SJSA1 (cell line): ENCODE measurements at places on chromosomes 4 and X.

DNA sequence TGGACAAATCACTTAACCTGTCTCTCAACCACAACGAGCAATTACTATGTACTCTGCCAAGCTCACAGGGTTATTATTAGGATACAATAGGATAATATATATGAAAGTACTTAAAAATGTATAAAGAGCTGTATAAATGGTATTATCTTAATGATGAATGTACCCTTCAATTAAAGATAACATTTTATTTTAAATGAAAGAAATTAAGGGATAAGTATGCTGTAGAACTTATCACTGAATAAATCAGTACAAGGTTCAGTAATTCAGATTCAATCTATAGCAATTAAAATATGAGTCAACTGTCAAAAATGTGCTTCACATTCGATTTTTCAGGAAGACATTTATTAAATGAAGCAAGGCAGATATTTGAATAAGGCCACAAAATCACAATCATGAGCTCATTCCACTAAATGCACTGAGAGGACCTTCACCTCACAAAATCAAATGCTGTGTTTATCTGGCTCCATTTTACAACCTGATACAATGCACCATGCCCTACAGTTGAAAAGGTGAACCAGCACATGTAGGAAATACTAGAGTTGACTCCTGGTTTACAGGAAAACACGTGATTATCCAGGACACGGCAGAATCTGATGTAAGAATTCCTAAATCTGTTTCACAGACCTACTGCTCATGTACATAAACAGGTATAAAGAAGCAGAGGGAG, 4.4 kb downstream of the LRCH2 start:
- no peak overlapping the region for H3K4me3 ChIP-seq
- no peaks in the 10 kb centered on the region for H3K27me3 ChIP-seq
- no peak for DNase-seq
- no peak overlapping the region for H3K27ac ChIP-seq

GRCh38 chrX:120310861-120311726, at the start of gene TMEM255A:
Gene TMEM255A (minus strand): TSS chrX:120311461. CDS start chrX:120311309, 152 bp downstream.
- H3K36me3 ChIP-seq, result no peaks in the 10 kb centered on the region
- no peak within 1 kb of the TSS for H3K27ac ChIP-seq
- H3K4me1 ChIP-seq, result peaks cover under 1% of the 10 kb centered on the region; the same call in 1 of the 2 replicates
- peak within 1 kb of the TSS; percentile 21 for H3K4me3 ChIP-seq
- DNase-seq, result no peak

DNA sequence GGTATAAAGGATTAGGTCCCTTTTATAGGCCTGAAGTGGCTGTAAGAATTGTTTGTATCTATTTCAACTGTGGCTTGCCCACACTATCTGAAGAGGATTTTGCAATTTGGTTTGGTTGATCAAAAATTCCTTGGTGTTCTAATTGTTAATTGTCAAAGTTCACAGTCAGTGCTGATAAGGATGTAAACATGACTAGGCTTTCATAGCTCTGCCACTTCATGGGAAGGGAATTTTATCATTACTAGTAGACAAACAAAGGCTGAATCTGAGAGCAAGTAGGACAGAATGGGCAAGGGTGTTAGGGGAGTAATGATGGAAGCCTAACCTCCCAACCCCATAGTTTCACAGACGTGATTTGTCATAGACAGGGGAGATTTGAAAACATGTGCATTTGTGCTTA, 1131.7 kb downstream of the SH3BGRL start:
- no peak overlapping the region for H3K4me3 ChIP-seq
- H3K36me3 ChIP-seq, result no peaks in the 10 kb centered on the region
- no peak for DNase-seq

GRCh38 chr4:26406346-26406975, 83.8 kb downstream of the CCKAR start:
- no peak overlapping the region for H3K4me3 ChIP-seq
- DNase-seq, result no peak
- peaks cover 11% of the 10 kb centered on the region for H3K36me3 ChIP-seq

DNA sequence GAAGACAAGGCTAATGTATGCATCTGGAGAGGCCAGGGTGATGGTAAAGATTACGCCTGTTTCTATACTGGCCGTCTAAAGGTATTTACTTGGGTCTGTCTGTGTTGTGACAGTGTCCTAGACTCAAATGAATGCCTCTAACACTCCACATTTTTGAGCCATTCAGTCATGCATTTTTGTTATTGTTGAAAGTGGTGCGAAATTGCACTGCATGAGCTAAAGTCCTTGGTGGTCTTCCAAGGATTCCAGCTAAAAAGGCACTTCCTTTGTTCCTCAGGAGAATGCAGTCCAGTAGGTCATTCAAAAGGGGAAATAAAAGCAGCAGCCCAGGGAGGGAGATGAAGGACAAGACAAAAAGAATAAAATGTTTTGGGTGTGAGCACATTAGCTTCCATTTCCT, 3.0 kb downstream of the GPC4 start:
- no peaks in the 10 kb centered on the region for H3K27me3 ChIP-seq
- peaks cover 39% of the 10 kb centered on the region for H3K36me3 ChIP-seq
- H3K4me3 ChIP-seq, result peak overlapping the region; percentile 80
- peak; percentile 66 for DNase-seq

DNA sequence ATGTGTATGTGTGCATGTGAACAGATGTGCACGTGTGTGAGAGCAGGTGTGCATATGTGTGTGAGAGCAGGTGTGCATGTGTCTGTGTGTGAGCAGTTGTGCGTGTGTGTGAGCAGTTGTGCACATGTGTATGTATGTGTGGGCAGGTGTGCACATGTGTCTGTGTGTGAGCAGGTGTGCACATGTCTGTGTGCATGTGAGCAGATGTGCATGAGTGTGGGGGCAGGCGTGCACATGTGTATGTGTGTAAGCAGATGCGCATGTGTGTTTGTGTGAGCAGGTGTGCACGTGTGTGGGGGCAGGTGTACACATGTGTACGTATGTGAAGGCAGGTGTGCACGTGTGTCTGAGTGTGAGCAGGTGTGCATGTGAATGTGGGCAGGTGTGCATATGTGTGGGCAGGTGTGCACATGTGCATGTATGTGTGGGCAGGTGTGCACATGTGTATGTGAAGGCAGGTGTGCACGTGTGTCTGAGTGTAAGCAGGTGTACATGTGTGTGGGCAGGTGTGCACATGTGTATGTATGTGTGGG, 66.5 kb upstream of the LRPAP1 start:
- no peak overlapping the region for H3K27ac ChIP-seq
- no peak for DNase-seq
- no peaks in the 10 kb centered on the region for H3K4me1 ChIP-seq
- H3K4me3 ChIP-seq, result no peak overlapping the region
- H3K36me3 ChIP-seq, result no peaks in the 10 kb centered on the region

DNA sequence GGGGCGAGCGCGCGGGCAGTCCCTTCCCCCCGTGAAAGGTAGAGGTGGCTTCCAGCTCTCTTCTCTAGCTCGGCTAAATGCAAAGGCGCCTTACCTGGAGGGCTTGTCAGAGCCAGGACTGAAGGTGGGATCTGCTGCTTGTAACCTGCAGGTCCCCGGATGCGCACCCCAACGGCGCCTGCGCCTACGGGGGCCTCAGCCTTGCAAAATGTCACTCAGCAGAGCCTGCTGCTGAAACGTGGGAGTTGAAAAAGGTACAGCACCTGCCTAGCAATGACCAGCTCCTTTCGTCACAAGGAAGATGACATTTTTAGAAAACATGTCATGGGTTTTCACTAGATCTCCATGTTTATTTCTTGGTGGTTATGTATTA, 583 bp downstream of the ABHD18 start:
- no peaks in the 10 kb centered on the region for H3K27me3 ChIP-seq
- H3K27ac ChIP-seq, result peak overlapping the region; percentile 37; the same call in 1 of the 2 replicates
- peaks cover 14% of the 10 kb centered on the region for H3K36me3 ChIP-seq
- H3K4me1 ChIP-seq, result peaks cover 5% of the 10 kb centered on the region

DNA sequence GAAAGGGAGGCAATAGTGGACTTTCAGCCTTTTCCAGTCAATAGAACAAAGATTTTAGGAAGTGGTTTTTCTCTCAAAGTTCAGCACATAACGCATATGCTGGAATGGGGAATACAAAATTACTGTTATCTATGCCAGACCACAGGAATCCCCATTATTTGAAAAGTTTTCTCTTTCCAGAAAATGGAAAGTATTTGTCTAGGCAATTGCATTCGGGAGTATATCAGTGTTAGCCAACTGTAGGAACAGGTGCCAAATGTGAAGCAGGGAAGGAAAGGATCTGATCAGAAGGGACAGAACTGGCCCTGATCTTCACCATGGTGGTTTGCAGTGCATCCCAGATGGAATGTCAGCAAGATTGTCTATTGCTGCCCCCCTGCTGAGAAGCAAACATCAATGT, 213.6 kb downstream of the CPE start:
- H3K4me3 ChIP-seq, result no peak overlapping the region
- no peak overlapping the region for H3K27ac ChIP-seq
- no peak for DNase-seq
- H3K36me3 ChIP-seq, result no peaks in the 10 kb centered on the region

- no peaks in the 10 kb centered on the region for H3K4me1 ChIP-seq
- no peak for DNase-seq
- no peak overlapping the region for H3K27ac ChIP-seq
- H3K27me3 ChIP-seq, result no peaks in the 10 kb centered on the region
These were observed 35.6 kb downstream of the DAPP1 start for GRCh38 chr4:99852199-99852749.

DNA sequence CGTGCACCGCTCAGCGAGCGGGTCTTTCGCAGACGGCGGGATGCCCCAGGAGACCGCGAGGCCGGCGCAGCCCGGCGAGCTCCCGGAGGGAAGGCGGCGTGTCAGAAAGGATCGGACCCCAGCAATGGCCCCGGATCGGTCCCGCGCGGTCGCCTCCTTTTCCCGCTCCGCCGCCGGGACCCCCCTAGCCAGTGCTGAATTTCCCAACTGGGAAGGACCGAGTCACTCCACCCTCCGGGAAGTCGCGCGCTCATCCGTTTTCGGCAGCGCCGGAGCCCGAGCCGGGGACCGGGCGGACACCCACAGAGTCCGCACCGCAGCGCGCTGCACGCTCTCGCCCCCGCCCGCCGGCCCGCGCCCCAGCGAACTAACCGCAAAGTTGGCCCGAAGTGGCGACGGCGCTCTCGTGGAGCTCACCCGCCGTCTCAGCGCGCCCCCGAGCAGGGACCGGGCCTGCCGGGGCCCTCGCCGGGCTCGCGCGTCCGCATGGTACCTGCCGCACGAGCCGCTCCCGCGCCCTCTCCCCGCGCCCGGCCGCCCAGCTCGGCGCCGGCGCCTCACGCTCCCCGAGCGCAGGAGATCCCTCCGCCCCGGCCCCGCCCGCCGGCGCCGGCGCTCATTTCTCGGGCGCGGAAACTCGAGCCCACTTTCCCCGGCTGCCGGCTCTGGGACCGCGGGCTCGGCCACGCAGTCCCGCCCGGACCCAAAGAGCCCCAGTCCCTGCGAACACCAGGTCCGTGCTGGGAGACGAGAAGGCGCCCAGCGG, at the start of gene FAT1:
FAT1 (minus strand) TSS at position 565 of the 766 bp plus-strand sequence. CDS start 14,029 bp downstream, outside the sequence.
- DNase-seq, result peak; percentile 62
- H3K27me3 ChIP-seq, result no peaks in the 10 kb centered on the region
- peaks cover 79% of the 10 kb centered on the region for H3K36me3 ChIP-seq
- H3K27ac ChIP-seq, result peak within 1 kb of the TSS; percentile 95

DNA sequence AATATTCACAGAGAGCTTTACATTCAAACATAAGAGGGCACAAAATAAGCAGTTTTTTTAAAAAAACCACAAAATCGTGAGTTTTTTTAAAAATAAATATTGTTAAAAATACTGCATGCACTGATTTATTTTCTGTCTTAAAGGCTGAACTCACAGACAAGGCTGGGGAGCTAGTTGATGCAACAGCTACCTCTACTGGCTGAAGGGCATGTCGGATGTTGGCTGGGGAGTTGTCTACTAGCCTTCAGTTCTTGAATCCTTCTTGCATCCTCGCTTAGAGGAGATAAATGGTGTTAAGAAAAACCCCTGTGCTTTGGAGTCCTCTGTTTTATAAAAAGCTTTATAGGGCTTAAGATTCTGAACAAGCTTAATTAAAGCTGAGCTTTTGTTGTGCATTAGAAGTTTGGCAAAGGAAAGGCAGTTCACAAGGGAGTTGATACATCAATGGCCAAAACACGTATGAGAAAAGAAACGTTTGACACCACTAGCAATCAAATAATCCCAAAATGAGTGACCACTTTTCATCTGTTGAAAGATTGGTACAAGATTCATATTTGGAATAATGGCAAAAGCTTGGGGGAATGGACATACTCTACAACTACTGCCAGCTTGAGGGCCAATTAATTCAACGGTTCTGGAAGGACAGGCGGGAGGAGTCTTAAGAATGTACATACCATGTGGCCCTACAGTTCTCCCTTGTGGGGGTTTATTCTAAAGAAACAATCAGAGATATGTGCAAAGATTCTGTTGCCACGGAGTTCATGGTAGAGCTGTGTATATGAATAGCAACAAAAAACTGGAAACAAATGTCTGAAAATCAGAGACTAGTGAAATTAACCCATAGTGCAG, 94.7 kb downstream of the SEL1L3 start:
- H3K4me3 ChIP-seq, result no peak overlapping the region
- H3K27me3 ChIP-seq, result no peaks in the 10 kb centered on the region
- no peaks in the 10 kb centered on the region for H3K4me1 ChIP-seq
- peaks cover 2% of the 10 kb centered on the region; the same call in 1 of the 2 replicates for H3K36me3 ChIP-seq

DNA sequence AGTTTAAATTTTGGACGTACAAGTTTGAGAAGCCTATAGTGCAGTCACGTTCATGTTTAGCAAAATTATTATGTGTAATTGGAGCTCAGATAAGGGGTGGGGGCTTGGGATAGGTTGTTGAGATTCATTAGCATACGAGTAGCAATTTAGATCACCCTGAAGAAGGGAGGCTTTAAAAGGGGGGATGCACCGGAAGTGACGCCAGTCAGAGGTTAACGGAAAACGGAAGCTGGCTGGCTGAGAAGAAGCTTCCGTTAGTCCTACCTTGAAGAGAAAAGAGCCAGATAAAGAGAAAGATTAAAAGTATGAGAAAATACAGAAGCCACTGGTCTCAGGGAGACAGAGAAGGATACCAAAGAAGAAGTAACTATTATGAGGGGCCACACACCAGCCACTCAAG, 1.1 kb upstream of the NXT2 start:
- peaks cover 4% of the 10 kb centered on the region; the same call in 1 of the 2 replicates for H3K4me1 ChIP-seq
- no peak overlapping the region for H3K27ac ChIP-seq
- DNase-seq, result no peak

DNA sequence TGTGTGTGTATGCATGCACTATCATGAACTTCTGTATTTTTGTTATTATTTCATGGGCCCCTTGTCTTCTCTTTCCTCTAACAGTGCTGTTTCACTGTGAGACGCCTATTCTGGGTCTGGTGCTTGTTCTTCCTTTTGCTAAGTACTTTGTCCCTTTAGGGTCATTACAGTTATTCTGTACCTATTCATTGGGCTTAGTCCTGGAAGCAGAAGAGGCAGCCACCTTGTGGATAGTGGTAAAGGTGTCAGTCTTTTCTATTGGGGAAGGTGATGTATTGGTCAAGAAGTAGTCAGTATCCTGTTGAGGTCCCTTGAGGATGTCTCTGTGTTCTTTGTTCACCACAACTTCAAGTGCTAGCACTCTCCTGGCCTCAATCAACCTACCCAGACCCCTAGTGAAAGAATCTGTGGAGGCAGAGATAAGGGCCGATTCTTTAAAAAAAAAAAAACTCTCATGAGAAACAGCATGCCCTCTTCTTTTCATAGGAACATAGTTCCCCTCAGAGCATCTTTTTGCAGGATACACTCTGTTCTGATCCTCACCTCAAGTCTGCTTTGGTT, 593.8 kb downstream of the SPRY1 start:
- peaks cover 19% of the 10 kb centered on the region for H3K4me1 ChIP-seq
- no peak for DNase-seq
- H3K27ac ChIP-seq, result no peak overlapping the region
- H3K4me3 ChIP-seq, result no peak overlapping the region

- no peaks in the 10 kb centered on the region for H3K36me3 ChIP-seq
- H3K27me3 ChIP-seq, result no peaks in the 10 kb centered on the region
- no peak overlapping the region for H3K4me3 ChIP-seq
- no peaks in the 10 kb centered on the region for H3K4me1 ChIP-seq
- no peak for DNase-seq
These were observed 106.7 kb downstream of the GPM6A start for GRCh38 chr4:175705407-175705806.
